Small intestine (tissue), 16 donors: ENCODE measurements at places on chromosomes 3 and 15.

GRCh38 chr15:65366122-65366892 is 11.5 kb downstream of the IGDCC3 start:
- DNase-seq, result no peak

- DNase-seq, result peak; percentile 90
Measured at GRCh38 chr3:49900491-49901153, 3.1 kb downstream of the MST1R start.

GRCh38 chr3:13403847-13404246 is 16.3 kb downstream of the NUP210 start:
- DNase-seq, result no peak

- peak; percentile 91 for DNase-seq
Measured at GRCh38 chr15:71114887-71115566, at the start of gene THSD4. TSS of gene THSD4 (plus strand) at chr15:71115471.

DNA sequence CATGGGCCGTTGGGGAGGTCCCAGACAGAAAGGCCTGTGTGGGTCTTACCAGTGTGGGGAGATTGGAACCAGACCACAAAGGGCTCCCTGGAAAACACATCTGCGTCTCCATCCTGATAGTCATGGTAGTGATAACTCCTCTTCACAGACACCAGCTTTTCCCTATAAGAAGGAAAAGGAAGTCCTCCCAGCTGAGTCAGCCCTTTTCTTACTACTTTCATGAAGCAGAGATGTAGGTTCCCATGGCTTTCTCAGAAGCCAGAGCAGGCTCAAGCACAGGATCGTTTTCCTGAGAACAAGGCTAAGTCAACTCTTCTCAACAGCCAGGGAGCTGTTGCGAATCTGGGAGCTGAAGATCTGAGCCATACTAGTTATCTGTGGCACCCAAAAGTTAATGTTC is 6.1 kb downstream of the DNASE1L3 start:
- DNase-seq, result no peak

- DNase-seq, result no peak
Measured at GRCh38 chr3:170220871-170221270, 1.4 kb upstream of the PRKCI start.

GRCh38 chr15:44705986-44706385 is 5.1 kb downstream of the PATL2 start:
- no peak for DNase-seq
